ENCODE measurements at places on chromosomes 3 and 15.
A peak's percentile ranks its signal among the peaks of the same experiment; 100 is the strongest.

- DNase-seq = no peak
These were observed 4.7 kb downstream of the TCF12 start for GRCh38 chr15:56923174-56923591.

- DNase-seq = no peak
These were observed 629.1 kb downstream of the MECOM start for GRCh38 chr3:169034401-169034800.

- DNase-seq = no peak
These were observed 14.4 kb downstream of the TNFAIP8L3 start for GRCh38 chr15:51080286-51080685.

DNA sequence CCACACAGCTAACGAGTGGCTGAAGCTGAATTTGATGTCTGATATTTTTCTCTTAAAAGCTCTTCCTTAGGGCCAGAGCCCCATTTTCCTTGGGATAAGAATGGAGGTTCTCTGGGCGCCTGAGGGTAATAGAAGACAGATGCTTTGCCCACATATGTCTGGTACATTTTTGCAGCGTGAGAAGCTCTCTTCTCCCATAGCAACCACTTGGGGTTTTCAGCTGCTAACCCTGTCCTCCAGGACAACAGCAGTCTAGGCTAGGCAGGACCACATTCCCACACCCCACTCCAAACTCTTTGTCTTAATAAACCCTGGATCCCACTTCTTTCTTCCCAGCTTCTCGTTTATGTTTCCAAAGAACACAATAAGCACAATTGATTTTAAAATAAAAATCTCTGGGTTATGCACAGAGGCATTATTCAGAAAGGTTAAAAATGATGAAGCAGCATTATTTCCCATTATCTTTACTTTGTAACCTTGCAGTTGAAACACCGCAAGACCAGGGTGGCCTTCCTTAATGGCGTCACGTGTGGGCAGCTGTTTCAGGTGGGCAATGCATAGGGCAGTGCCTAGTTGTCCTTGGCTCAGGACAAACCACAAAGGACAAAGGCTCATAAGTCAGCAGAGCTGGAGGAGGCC, 56.5 kb upstream of the NTRK3 start:
- no peak for DNase-seq

GRCh38 chr15:82680200-82681102, 29.2 kb downstream of the AP3B2 start:
- peak; percentile 87 for DNase-seq

DNA sequence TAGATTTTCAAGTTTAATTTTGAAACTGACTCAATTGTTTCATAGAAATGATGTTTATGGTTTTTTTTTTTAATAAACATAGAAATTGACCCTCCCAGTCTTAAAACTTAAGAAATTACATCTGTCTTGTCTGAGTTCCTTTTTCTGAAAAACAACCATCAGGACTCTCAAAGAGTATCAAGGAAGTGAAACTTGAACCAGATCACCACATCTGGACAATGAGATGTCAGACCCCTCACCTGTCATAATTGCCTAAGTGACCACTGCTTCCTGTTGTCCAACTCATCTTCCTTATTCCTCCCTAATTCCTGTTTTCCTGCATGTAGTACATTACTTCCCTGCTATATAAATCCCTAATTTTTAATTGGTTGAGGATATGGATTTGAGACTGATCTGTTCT, 441.5 kb upstream of the ARHGEF26 start:
- no peak for DNase-seq

GRCh38 chr3:101143012-101143411, 149.8 kb upstream of the ABI3BP start:
- no peak for DNase-seq

- DNase-seq = no peak
These were observed 7.9 kb downstream of the RPSA start for GRCh38 chr3:39414421-39414907.

DNA sequence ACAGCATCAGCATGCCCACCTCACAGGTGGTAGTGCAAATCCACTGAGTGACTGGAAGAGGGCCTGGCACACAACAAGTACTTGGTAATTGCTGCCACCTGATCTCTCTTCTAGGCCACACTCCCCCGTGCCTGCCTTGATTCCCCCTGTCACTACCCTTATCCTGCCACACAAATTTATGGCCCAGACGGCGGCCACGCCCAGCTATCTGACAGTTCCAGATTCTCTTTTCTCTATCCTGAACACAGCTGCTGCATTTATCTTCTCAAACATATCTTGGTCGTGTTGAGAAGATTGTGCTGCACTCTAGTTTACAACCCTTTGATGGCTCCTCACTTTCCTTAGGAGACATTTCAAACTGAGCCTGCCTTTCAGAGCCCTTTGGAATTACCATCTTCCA, 585.2 kb downstream of the NTRK3 start:
- DNase-seq = no peak

DNA sequence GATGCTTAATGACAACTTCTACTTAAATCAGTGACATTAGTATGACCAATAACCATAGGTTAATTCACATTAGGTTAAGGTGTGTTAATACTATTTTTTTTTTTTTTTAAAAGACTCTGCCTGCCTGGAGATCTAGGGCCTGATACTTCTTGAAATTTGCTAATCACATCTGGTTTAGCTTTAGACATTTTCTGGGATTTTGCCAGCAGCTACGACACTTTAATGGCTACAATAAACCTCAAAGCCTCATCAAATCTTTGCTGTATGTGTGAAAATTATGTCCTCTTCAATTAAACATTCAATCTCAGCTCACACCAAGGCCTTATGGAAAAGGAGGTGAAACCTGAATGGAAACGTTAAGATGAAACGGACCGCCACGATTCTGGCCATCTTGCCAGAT, 167.9 kb downstream of the GREM1 start:
- no peak for DNase-seq
